Cardiac muscle cell (in vitro differentiated cells and primary cell): ENCODE measurements at places on chromosomes 7 and 10. TPM values are rescaled to one million over a fixed set of nuclear protein-coding genes. Genes with fewer than 3 reads are reported as not detected.

The FRMPD2 gene
- 3.0 and 8.7 TPM in 2 replicates for total RNA-seq

The PRSS37 gene
- not detected in 2 replicates for total RNA-seq

DNA sequence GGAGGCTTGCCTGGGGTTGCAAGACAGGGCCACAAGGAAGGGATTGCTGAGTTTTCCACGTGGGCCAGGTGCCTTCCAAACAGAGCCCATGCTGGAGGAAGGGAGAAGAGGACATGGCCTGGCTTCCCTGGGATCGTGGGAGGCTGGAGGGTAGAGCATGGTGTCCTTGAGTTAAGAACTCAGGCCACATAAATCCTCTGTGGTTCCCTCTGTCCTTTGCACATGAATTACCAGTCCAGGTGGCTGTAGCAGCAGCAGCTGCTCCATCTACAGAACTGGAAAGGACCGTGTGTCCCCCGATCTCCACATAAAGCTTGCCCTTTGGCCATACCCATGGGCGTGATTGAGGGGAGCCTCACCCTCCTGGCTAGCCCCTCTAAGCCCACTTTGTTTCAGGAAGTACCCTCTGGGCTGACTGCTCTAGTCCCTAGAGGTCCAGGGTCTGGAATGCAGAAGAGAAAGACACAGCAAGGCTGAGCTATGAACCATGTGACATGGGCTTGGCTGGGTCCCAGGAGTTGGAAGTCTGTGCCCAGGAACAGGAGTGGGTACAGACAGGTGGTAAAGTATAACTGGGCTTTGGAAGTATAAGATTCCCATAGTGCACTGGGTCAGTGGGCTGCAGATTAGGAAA is 84.9 kb downstream of the C10orf105 start:
- H3K4me3 ChIP-seq: no peak overlapping the region
- H3K27ac ChIP-seq: no peak overlapping the region
- H3K36me3 ChIP-seq: no peaks in the 10 kb centered on the region
- peaks cover under 1% of the 10 kb centered on the region for H3K27me3 ChIP-seq
- DNase-seq: no peak

The CASD1 gene
- 24.5 and 38.9 TPM in 2 replicates for total RNA-seq

DNA sequence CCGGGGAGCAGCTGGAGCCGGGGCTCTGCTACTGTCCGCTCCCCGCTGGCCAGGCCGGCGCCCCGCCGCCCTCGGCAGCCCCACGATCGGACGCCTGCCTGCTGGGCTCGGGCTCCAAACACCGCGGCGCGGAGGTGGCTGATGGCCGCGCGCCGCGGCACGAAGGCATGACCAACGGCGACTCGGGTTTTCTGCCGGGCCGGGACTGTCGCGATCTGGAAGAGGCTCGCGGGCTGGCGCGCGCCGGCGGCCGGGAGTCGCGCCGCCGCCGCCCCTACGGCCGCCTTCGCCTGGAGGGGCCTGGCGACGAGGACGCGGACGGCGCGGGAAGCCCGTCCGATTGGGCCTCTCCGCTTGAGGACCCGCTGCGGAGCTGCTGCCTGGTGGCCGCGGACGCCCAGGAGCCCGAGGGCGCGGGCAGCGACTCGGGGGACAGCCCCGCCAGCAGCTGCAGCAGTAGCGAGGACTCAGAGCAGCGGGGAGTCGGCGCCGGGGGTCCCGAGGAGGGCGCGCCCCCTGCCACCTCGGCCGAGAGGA is 570 bp downstream of the TBC1D12 start:
- peak; percentile 29 for DNase-seq
- peak overlapping the region; percentile 85 for H3K4me3 ChIP-seq
- no peaks in the 10 kb centered on the region for H3K36me3 ChIP-seq
- peaks cover 6% of the 10 kb centered on the region for H3K4me1 ChIP-seq
- no peaks in the 10 kb centered on the region for H3K27me3 ChIP-seq

- no peaks in the 10 kb centered on the region for H3K27me3 ChIP-seq
- H3K36me3 ChIP-seq: no peaks in the 10 kb centered on the region
- H3K27ac ChIP-seq: no peak overlapping the region
- DNase-seq: peak; percentile 68
- H3K4me3 ChIP-seq: no peak overlapping the region
Observed at GRCh38 chr10:93462881-93463280, 19.3 kb downstream of the MYOF start.

- H3K27ac ChIP-seq: peak overlapping the region; percentile 96
- no peaks in the 10 kb centered on the region for H3K36me3 ChIP-seq
- H3K4me3 ChIP-seq: no peak overlapping the region
- no peaks in the 10 kb centered on the region for H3K27me3 ChIP-seq
- peaks cover 48% of the 10 kb centered on the region for H3K4me1 ChIP-seq
- DNase-seq: no peak
Observed at GRCh38 chr7:1844336-1844950, 174.4 kb downstream of the ELFN1 start.

GRCh38 chr7:25368599-25369201 is 140.4 kb upstream of the NPVF start:
- no peaks in the 10 kb centered on the region for H3K27me3 ChIP-seq
- no peaks in the 10 kb centered on the region for H3K4me1 ChIP-seq
- no peak overlapping the region for H3K4me3 ChIP-seq
- H3K27ac ChIP-seq: no peak overlapping the region
- H3K36me3 ChIP-seq: no peaks in the 10 kb centered on the region

DNA sequence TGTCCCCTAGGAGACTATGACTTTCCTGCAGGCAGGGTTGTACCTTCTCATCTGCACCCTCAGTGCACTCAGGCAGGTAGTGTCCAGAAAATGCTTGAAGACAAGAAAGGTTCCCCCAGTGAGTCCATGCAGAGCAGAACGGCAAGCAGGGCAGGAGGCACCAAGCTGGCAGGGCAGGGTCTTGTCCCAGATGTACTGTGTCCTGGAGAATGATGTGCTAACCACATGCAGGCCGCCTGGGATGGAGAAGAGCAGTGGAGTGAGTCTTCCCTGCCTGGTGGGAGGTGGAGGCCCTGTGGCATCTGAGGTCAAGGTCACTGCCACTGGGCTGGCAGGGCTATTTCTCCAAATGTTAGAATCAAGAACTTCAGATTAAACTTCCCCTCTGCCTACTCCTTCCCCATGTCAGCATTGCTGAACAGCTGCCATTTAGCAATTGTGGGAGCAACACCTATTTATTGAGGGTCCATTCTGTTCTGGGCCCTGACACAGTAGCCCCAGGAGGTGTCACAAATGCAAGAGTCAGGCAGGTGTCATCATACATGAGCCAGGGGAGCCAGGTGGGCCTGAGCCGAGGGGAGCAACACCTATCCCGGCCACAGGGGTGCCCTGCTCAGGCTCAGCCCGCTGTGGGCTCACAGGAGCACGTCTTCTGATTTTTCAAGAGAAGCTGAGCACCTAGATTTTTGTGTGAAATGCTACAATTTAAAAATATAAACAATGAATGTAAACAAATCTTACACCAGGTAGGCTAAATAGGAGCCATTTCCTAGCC is 34.1 kb downstream of the PTPRE start:
- H3K27ac ChIP-seq: no peak overlapping the region
- H3K27me3 ChIP-seq: no peaks in the 10 kb centered on the region
- H3K36me3 ChIP-seq: no peaks in the 10 kb centered on the region
- H3K4me1 ChIP-seq: no peaks in the 10 kb centered on the region
- DNase-seq: no peak

The TMEM229A gene
- 0.12 and 0.18 TPM in 2 replicates for total RNA-seq

DNA sequence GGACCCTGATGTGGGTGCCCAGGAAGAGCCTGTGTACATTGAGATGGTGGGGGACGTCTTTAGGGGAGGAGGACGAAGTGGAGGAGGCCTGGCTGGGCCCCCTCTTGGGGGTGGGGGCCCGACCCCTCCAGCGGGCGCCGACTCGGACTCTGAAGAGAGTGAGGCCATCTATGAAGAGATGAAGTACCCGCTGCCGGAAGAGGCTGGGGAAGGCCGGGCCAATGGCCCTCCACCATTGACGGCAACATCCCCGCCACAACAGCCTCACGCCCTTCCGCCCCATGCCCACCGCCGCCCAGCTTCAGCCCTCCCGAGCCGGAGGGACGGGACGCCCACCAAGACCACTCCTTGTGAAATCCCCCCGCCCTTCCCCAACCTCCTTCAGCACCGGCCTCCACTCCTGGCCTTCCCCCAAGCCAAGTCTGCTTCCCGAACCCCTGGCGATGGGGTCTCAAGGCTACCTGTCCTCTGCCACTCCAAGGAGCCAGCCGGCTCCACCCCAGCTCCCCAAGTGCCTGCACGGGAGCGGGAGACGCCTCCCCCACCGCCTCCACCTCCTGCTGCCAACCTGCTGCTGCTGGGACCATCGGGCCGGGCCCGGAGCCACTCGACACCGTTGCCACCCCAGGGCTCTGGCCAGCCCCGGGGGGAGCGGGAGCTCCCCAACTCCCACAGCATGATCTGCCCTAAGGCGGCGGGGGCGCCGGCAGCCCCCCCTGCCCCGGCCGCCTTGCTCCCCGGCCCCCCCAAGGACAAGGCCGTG is 4.8 kb downstream of the NYAP1 start:
- H3K4me1 ChIP-seq: peaks cover 20% of the 10 kb centered on the region
- DNase-seq: no peak
- no peak overlapping the region for H3K27ac ChIP-seq
- no peak overlapping the region for H3K4me3 ChIP-seq

GRCh38 chr10:99232360-99232999 is 3.2 kb downstream of the HPSE2 start:
- peak; percentile 60 for DNase-seq
- peak overlapping the region; percentile 36 for H3K4me3 ChIP-seq
- peaks cover 7% of the 10 kb centered on the region for H3K4me1 ChIP-seq
- H3K27me3 ChIP-seq: peaks cover 99% of the 10 kb centered on the region
- no peak overlapping the region for H3K27ac ChIP-seq

GRCh38 chr7:3003936-3004335 is 39.7 kb downstream of the CARD11 start:
- no peaks in the 10 kb centered on the region for H3K36me3 ChIP-seq
- no peaks in the 10 kb centered on the region for H3K27me3 ChIP-seq
- no peak for DNase-seq
- H3K4me3 ChIP-seq: no peak overlapping the region

The CNPY4 gene
- 13.8 and 16.8 TPM in 2 replicates for total RNA-seq

The CYP3A7 gene
- not detected in 2 replicates for total RNA-seq

The DENND2A gene
- 8.9 and 21.7 TPM in 2 replicates for total RNA-seq

- no peaks in the 10 kb centered on the region for H3K4me1 ChIP-seq
- H3K27ac ChIP-seq: no peak overlapping the region
- no peaks in the 10 kb centered on the region for H3K36me3 ChIP-seq
- no peak overlapping the region for H3K4me3 ChIP-seq
- no peaks in the 10 kb centered on the region for H3K27me3 ChIP-seq
- DNase-seq: no peak
Observed at GRCh38 chr10:43822631-43823580, 174.2 kb upstream of the ZNF32 start.

The KIF11 gene
- 4.5 and 19.9 TPM in 2 replicates for total RNA-seq

DNA sequence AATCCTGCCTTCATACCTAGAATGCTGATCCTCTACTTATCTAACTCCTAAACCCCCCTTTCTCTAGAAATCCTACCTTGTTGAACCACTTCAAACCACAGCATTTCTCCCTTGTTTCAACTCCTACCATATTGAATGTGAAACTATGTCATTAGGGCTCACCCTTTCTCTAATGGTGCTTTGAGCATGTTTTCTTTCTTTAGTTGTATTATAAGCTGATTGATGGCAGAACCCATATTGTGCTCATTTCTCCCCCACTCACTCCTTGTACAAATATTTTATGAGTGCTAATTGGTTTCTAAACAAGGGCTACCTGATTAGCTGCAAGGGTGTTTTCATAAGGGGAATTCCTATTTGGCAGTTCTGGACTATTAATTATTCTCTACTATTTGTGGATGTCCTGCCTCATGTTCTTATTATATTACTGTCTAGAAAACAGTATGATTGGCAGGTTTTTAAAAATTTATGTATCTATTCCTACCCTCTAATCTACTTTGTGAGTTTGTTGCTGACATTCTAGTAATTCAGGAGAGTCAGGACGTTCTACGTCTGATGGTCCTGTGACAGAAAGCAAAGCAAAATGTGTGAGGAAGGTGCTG is 765.8 kb downstream of the KCNMA1 start:
- DNase-seq: no peak
- H3K4me1 ChIP-seq: no peaks in the 10 kb centered on the region
- H3K36me3 ChIP-seq: no peaks in the 10 kb centered on the region
- H3K27ac ChIP-seq: no peak overlapping the region
- no peak overlapping the region for H3K4me3 ChIP-seq

The CRYGN gene
- total RNA-seq: 1.0 and 1.3 TPM in 2 replicates

The ADARB2 gene
- 2.4 and 3.1 TPM in 2 replicates for total RNA-seq

- H3K27ac ChIP-seq: no peak overlapping the region
- no peaks in the 10 kb centered on the region for H3K36me3 ChIP-seq
- no peak for DNase-seq
- no peaks in the 10 kb centered on the region for H3K4me1 ChIP-seq
- no peak overlapping the region for H3K4me3 ChIP-seq
Observed at GRCh38 chr7:78165454-78165853, 366.9 kb downstream of the PHTF2 start.

DNA sequence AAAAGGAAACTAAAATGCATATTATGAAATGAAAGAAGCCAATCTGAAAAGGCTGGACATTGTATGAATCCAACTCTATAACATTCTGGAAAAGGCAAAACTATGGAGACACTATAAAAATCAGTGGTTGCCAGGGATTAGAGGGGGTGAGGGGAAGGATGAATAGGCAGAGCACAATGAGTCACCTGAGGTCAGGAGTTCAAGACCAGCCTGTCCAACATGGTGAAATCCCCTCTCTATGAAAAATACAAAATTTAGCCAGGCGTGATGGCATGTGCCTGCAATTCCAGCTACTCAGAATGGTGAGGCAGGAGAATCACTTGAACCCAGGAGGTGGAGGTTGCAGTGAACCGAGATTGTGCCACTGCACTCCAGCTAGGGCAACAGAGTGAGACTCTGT is 324.8 kb upstream of the PHYHIPL start:
- H3K36me3 ChIP-seq: no peaks in the 10 kb centered on the region
- H3K27ac ChIP-seq: no peak overlapping the region
- no peaks in the 10 kb centered on the region for H3K4me1 ChIP-seq

GRCh38 chr10:123017421-123018165 is 8.8 kb downstream of the ACADSB start:
- DNase-seq: no peak
- H3K4me1 ChIP-seq: no peaks in the 10 kb centered on the region
- H3K4me3 ChIP-seq: no peak overlapping the region
- H3K27ac ChIP-seq: no peak overlapping the region
- no peaks in the 10 kb centered on the region for H3K27me3 ChIP-seq
- no peaks in the 10 kb centered on the region for H3K36me3 ChIP-seq

DNA sequence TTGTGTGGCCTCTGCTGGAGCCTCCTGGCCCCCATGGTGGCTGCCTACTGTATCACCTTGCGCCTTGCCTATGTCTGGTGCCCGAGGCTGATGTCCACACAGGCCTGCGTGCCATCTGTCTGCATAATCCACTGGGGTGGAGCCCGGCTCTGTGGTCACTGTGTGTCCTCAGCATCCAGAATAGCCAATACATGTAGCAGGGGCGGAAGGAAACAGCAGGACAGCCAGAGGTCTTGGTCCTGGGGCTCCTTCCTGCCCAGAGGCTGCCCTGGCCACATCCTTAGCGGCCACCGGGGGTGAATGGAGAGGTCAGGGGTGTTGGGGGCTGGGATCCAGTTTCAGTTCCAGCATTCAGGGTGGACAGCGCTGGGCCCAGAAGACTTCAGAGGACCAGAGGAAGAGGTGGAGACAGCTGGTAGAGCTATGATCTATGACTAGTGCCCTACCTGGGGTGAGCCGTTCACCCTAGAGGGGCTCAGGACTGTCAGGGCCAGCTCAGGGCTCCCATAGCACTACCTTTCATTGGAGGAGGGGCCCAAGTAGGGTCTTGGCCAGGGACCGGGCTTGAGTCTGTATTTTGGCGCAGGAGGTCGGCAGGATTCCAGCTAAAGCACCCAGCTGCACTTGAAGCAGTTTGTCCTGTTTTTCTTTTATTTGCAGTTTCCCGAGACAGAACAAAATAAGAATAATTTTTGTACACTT is 15.9 kb downstream of the YKT6 start:
- no peak for DNase-seq
- H3K36me3 ChIP-seq: peaks cover 10% of the 10 kb centered on the region
- no peak overlapping the region for H3K4me3 ChIP-seq
- no peak overlapping the region for H3K27ac ChIP-seq
- H3K4me1 ChIP-seq: peaks cover 16% of the 10 kb centered on the region
